ENCODE measurements at places on chromosomes 1 and 21. TPM values are rescaled to one million over a fixed set of nuclear protein-coding genes. Genes with fewer than 3 reads are reported as not detected.

DNA sequence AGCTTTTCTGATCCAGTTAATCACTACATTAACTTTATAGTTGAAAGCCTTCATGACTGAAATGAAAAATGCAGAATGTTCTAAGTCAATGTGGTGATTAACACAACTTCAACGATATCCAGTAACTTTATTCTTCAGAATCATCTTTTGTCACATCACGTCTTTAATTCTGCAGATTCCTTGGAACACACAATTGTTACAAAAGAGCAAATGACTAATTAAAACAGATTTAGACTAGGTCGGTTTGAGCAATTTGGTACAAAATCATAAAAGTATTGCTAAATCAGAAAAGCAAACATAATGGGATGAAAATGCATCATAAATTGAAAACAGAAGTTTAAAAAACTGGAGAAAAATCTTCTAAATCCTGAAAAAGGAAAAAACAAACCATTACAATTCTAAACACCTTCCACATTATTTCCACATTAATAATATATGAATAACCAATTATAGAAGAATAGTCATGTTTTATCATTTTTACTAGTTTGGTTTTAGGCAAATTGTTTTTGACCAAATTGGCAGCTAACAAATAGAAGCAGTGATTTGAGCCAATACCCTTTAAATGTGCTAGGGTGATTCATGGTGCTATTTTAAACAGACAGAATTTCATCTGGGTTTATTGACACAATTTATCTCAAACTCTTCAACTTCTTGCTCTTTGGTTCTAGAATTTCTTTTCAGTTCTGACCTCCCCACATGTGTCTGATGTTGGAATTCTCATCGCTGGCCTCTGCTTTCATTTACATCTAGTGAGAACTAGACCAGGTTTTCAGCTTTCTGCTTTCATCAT lies 468.1 kb upstream of the PTBP2 start:
- DNase-seq = no peak

- no peak for DNase-seq
These were observed 46.8 kb upstream of the DIPK1A start for GRCh38 chr1:93007941-93008577.

GRCh38 chr1:181122222-181122621 lies 33.7 kb downstream of the IER5 start:
- no peak for DNase-seq

DNA sequence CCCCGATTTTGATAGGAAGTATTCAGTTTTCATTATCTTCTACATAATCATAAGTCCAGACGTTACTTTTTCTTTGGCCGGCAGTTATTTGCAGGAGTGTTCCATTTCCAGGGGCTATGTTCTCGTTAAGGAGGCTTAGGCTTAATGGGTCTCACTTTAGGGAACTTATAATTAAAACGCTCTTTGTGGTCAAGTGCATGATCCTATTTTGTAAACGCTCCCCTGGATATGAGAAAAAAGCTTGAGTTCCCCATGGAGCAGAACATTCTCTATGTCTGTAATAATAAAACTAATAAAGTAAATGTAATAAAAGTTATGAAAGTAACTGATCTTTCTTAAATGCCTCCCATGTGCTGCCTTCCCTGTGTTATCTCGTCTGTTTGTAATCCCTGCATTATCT lies 48.7 kb upstream of the GPR153 start:
- DNase-seq = no peak

GRCh38 chr1:30044656-30045144 lies 678.7 kb downstream of the MATN1 start:
- no peak for DNase-seq

GRCh38 chr1:51504806-51505525 lies 14.1 kb downstream of the EPS15 start:
- DNase-seq = no peak

GRCh38 chr21:20737227-20737913 lies 260.8 kb upstream of the NCAM2 start:
- no peak for DNase-seq

DNA sequence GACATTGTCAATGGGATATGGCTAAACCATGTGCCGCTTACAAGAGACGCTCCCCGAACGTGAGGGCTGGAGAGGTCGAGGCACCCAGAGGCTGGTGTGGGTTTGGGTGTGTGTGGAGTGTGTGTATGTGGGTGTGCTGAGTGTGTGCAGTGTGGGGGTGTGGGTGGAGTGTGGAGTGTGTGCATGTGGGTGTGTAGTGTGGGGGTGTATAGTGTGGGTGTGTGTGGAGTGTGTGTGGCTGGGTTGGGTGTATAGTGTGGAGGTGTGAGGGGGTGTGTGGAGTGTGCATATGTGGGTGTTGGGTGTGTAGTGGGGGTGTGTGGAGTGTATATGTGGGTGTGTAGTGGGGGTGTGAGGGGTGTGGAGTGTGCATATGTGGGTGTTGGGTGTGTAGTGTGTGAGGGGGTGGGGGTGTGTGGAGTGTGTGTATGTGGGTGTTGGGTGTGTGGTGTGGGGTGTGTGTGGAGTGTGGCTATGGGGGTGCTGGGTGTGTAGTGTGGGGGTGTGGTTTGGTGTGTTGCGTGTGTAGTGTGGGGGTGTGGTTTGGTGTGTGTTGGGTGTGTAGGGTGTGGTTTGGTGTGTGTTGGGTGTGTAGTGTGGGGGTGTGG lies 42.2 kb downstream of the SLC19A1 start:
- no peak for DNase-seq

DNA sequence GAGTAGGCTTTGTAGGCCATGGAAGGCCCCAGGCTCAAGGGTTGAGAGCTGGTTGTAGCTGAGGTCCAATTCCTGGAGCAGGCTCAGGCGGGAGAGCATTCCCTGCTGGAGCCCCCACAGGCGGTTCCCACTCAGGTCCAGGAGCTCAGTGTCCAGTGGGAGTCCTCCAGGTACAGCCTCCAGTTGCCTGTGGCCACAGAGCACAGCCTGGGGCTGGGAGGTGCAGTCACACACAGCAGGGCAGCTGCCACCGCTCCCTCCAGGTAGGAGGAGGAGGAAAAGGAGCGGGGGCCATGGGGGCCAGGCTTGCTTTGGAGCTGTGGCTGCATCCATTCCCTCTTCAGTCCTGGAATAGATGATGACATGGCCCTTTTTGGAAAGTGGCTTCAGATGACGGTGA lies 2.8 kb downstream of the LINGO4 start:
- no peak for DNase-seq

DNA sequence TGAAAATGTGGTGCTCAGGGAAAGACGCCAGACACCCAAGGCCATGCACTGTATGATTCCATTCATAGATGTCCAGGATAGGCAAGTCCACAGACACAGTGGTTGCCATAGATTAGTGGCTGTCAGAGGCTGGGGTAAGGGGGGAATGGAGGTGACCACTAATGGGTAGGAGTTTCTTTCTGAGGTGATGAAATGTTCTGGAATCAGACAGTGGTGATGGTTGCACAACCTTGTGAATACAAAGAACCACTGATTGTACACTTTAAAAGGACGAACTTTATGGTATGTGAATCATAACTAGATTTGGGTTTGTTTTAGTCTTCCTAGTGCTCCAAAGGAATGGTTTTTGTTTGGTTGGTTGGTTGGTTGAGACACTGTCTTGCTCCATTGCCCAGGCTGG lies 51.7 kb downstream of the PRAMEF20 start:
- DNase-seq = no peak

OR6K6 gene
- not detected for total RNA-seq

DNAJC11 gene
- 31.6 TPM for total RNA-seq

AADACL4 gene
- not detected for total RNA-seq

CFAP141 gene
- total RNA-seq = not detected

CDC42BPA gene
- 5.0 TPM for total RNA-seq

FCRLA gene
- not detected for total RNA-seq
